ENCODE measurements at places on chromosomes 7 and 10. TPM values are rescaled to one million over a fixed set of nuclear protein-coding genes. Genes with fewer than 3 reads are reported as not detected.
A peak's percentile ranks its signal among the peaks of the same experiment; 100 is the strongest.

DNA sequence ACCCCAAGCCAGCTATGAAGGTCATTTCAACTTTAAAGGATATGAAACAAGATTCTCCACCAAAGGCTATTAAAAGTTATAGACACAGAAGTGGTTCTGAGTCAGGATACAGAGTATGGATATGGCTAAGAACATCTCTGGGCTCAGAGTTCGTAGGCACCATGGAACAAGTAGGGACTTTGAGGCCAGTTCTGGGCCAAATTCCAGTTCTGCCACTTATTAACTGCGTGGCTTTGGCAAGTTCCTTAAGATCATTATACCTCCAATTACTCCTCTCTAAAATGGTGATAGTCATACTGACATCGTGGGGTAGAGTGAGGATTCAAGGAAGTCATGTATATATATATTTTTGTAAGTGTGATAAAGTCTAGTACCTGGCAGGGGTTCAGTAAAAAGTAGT, 105.8 kb upstream of the NFE2L3 start:
- no peak for DNase-seq

The TCTN3 gene
- total RNA-seq, result 20.0 TPM

The DNAJC12 gene
- 6.6 TPM for total RNA-seq

DNA sequence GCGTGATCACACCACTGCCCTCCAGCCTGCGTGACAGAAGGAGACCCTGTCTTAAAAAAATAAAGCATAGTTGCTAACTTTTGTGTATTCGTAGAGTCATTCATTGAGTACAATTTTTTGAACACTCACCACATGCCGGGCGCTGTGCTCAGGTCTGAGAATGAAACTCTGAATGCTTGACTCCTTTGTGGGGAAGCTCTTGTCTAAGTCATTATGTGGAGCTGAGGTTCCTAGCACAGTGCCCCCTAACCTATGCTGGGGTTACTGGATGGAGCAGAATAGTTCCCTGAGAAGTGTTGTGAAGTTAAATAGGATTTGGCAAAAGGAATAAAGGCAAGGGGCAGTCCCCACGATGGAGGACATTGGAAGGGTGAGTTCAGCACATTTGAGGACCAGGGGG, 123.3 kb downstream of the CELF2 start:
- peak; percentile 44 for DNase-seq

The MYPN gene
- total RNA-seq, result not detected

GRCh38 chr10:68574051-68574450, 13.9 kb downstream of the TET1 start:
- DNase-seq, result no peak

The GRID2IP gene
- total RNA-seq, result 0.11 TPM

The GDF2 gene
- total RNA-seq, result not detected

The CDK1 gene
- total RNA-seq, result 138 TPM

The KNDC1 gene
- total RNA-seq, result not detected

GRCh38 chr10:25382029-25382810, 207.4 kb downstream of the GPR158 start:
- no peak for DNase-seq

The PTF1A gene
- not detected for total RNA-seq

The LIPJ gene
- total RNA-seq, result not detected

DNA sequence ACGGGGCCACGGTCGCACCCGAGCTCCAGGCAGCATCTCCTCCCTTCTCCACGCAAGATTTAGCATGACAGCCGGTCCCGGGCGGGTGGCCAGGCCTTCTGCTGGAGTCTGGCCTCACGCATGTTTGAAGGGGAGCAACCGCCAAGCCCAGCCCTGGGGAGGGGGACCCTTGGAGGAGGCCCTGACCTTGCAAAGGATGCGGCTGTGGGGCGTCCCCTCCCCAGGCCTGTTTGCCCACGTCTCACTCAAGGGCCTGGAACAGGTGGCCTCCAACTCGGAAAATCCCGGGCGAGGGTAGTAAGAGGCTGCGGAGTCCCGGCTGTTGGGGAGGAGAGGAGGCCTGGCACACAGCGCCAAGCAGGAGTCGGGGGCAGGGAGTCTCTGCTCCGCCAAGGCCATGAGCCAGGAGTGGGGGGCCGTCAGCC, 50.6 kb upstream of the DPYSL4 start:
- peak; percentile 3 for DNase-seq

DNA sequence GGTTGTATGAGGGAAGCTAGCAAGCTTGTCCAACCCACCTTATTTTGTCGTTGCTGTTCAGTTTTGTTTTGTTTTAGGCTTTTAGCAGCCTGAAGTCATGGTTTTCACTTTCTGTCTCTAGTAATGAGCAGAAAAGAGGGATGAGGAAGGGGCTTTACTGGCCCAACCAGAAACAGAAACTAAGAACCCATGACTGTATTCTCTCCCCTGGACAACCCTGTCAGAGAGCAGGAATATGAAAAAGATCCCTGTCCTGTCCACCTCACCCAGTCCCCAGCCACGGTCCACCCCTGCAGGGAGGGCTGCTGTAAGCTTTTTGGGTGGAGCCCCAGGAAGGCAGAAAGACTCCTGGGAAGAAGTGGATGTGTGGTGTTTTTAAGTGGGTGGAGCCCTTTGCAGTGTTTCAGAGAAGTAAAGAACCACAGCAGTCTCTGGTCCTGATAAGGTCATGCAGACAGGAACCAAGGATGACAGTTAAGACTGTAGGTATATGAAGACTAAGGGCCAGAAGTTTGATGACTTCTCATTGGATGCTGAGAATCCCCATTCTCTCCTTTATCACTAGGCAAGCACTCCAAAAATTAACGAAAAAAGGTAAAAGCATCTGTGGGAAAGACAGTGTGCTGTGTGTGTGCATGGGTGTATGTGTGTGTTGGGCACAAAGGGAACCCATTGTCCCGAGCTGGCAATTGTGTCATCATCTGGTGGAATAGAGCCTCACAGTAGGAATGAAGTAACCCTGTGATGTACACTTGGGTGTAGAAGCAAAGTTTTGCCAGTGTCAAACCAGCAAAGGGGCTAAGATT, 13.8 kb downstream of the MRPL32 start:
- peak; percentile 28 for DNase-seq

- no peak for DNase-seq
These were observed 30.9 kb downstream of the CALML5 start for GRCh38 chr10:5468262-5469106.

GRCh38 chr7:112502700-112503099, 21.9 kb downstream of the LSMEM1 start:
- no peak for DNase-seq

- no peak for DNase-seq
These were observed 16.6 kb downstream of the RELN start for GRCh38 chr7:103972779-103973434.

- DNase-seq, result no peak
These were observed 58.4 kb downstream of the ADCYAP1R1 start for GRCh38 chr7:31110331-31111108.

All from activated CD4-positive, alpha-beta T cell treated with anti-CD3 and anti-CD28 coated beads for 36 hours (primary cell).